ENCODE measurements at places on chromosomes 7 and 10. TPM values are rescaled to one million over a fixed set of nuclear protein-coding genes. Genes with fewer than 3 reads are reported as not detected.

- peaks cover 27% of the 10 kb centered on the region for H3K36me3 ChIP-seq
- no peak for DNase-seq
- no peak overlapping the region for H3K27ac ChIP-seq
- H3K4me3 ChIP-seq, result no peak overlapping the region
- H3K4me1 ChIP-seq, result no peaks in the 10 kb centered on the region
These were observed 44.3 kb downstream of the TRRAP start for GRCh38 chr7:98922392-98923187.

GRCh38 chr7:130994378-130995115, 260.5 kb upstream of the KLF14 start:
- H3K4me1 ChIP-seq, result peaks cover 70% of the 10 kb centered on the region
- H3K27me3 ChIP-seq, result no peaks in the 10 kb centered on the region
- no peaks in the 10 kb centered on the region for H3K36me3 ChIP-seq
- H3K4me3 ChIP-seq, result no peak overlapping the region
- H3K27ac ChIP-seq, result peak overlapping the region; percentile 54

- no peak overlapping the region for H3K27ac ChIP-seq
- no peak overlapping the region for H3K4me3 ChIP-seq
- H3K4me1 ChIP-seq, result no peaks in the 10 kb centered on the region
- no peaks in the 10 kb centered on the region for H3K27me3 ChIP-seq
- H3K36me3 ChIP-seq, result no peaks in the 10 kb centered on the region
These were observed 161.6 kb upstream of the PPP2R2D start for GRCh38 chr10:131739206-131739605.

DNA sequence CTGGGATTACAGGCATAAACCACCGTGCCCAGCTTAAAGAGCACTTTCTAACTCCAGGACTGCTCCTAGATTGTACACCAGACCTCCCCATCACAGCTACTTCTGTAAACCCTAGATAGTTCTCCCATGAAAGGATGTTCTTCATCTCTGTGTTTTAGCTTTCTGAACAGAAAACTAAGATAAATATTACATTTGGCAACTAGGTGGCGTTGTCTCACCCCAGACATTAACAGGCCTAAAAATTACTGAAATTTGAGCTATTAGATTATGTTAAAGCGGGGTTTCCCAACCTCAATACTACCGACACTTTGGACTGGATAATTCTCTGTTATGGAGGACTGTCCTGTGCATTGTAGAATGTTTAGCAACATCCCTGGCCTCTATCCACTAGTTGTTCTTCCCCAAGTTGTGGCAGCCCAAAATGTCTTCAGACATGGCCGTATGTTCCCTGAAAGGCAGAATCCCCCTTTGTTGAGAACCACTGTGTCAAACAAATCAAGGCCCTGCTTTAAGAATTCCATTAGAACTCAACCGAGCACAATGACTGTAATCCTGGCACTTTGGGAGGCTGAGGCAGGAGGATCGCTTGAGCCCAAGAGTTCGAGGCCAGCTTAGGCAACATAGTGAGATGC, 19.1 kb downstream of the ATOH7 start:
- H3K27ac ChIP-seq, result no peak overlapping the region
- no peaks in the 10 kb centered on the region for H3K36me3 ChIP-seq
- DNase-seq, result no peak
- no peaks in the 10 kb centered on the region for H3K4me1 ChIP-seq
- no peaks in the 10 kb centered on the region for H3K27me3 ChIP-seq

DNA sequence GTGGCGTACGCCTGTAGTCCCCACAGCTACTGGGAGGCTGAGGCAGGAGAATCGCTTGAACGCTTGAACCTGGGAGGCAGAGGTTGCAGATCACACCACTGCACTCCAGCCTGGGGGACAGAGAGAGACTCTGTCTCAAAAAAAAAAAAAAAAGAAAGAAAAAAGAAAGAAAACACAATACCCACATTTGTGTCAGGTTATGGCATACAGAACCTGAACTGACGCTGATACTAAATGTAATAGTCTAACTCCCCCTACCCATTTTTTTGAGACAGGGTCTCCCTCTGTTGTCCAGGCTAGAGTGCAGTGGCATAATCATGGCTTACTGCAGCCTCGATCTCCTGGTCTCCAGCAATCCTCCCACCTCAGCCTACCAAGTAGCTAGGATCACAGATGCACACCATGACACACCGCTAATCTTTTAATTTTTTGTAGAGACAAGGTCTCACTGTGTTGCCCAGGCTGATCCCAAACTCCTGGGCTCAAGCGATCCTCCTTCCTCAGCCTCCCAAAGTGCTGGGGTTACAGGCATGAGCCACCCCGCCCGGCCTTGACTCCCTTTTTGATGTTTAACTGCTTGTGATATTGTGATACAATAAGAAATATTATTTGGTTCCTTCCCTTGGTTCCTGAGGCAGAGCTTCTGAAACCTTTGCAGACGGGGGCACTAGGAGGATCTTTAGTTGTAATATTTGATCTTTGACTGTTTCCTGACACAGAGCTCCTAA, 6.5 kb upstream of the MMD2 start:
- H3K27ac ChIP-seq, result no peak overlapping the region
- peaks cover 4% of the 10 kb centered on the region for H3K27me3 ChIP-seq
- no peaks in the 10 kb centered on the region for H3K4me1 ChIP-seq
- no peak for DNase-seq
- H3K4me3 ChIP-seq, result no peak overlapping the region

DNA sequence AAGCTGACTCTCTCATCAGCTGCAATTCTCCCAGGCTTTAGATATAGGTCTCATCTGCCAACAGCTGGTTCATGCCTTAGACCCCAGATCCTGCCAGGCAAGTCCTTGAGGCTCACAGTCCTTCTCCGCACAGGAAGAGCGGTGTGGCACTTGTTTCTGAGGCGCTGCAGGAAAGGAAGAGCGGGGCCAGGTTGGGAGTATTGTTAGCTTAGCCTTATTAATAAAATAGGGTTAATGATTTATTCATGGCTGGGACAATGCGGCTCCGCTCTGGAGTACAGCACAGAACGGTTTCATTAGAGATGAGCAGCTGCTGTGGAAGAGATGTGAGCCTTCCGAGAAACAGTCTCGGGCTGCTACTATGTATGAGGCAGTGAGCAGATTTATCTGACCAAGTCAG, 78.1 kb downstream of the FZD1 start:
- H3K36me3 ChIP-seq, result no peaks in the 10 kb centered on the region
- no peaks in the 10 kb centered on the region for H3K4me1 ChIP-seq
- no peak overlapping the region for H3K27ac ChIP-seq
- no peak overlapping the region for H3K4me3 ChIP-seq

GRCh38 chr7:39554583-39555165, 11.5 kb upstream of the YAE1 start:
- DNase-seq, result no peak
- H3K27me3 ChIP-seq, result no peaks in the 10 kb centered on the region

- peak overlapping the region; percentile 100 for H3K4me3 ChIP-seq
- H3K27ac ChIP-seq, result peak overlapping the region; percentile 88
- H3K4me1 ChIP-seq, result peaks cover 12% of the 10 kb centered on the region
- H3K27me3 ChIP-seq, result no peaks in the 10 kb centered on the region
These were observed 717 bp downstream of the CNPY4 start for GRCh38 chr7:100119970-100120732.

GRCh38 chr10:28367929-28368484, 65.1 kb upstream of the MPP7 start:
- H3K27ac ChIP-seq, result peak overlapping the region; percentile 78
- H3K4me1 ChIP-seq, result peaks cover 44% of the 10 kb centered on the region
- peak; percentile 82 for DNase-seq
- H3K27me3 ChIP-seq, result no peaks in the 10 kb centered on the region

- no peak overlapping the region for H3K27ac ChIP-seq
- no peaks in the 10 kb centered on the region for H3K36me3 ChIP-seq
- no peak overlapping the region for H3K4me3 ChIP-seq
- no peak for DNase-seq
- no peaks in the 10 kb centered on the region for H3K27me3 ChIP-seq
- no peaks in the 10 kb centered on the region for H3K4me1 ChIP-seq
These were observed 588.8 kb downstream of the REEP3 start for GRCh38 chr10:64109926-64110495.

GRCh38 chr7:150337659-150338081, 3.8 kb downstream of the RARRES2 start:
- H3K36me3 ChIP-seq, result no peaks in the 10 kb centered on the region
- no peaks in the 10 kb centered on the region for H3K27me3 ChIP-seq
- no peak for DNase-seq
- H3K4me3 ChIP-seq, result no peak overlapping the region
- H3K27ac ChIP-seq, result no peak overlapping the region
- H3K4me1 ChIP-seq, result no peaks in the 10 kb centered on the region

DNA sequence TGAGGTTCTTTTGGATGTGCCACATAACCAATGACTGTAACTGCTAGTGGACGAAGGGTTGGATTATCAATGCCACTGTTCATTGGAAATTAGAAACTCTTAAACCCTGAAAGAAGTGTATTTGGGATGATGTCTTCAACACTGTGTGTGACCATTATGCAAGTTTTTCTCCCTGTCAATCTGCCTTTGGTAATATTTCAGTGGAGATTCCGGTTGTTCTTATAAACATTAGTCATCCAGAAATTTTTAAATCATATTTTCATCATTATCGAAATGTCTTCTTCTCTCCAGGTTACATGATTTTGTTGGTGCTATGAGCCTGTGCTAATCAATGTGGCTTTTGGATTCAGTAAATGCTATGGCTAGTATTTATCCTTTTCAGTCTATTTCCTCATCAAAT, 61.7 kb upstream of the KLF6 start:
- DNase-seq, result no peak
- H3K36me3 ChIP-seq, result no peaks in the 10 kb centered on the region
- no peak overlapping the region for H3K4me3 ChIP-seq
- H3K27me3 ChIP-seq, result no peaks in the 10 kb centered on the region
- no peak overlapping the region for H3K27ac ChIP-seq
- H3K4me1 ChIP-seq, result peaks cover 4% of the 10 kb centered on the region

- no peaks in the 10 kb centered on the region for H3K27me3 ChIP-seq
- no peak for DNase-seq
- no peak overlapping the region for H3K4me3 ChIP-seq
These were observed 48.1 kb downstream of the CTTNBP2 start for GRCh38 chr7:117825132-117825531.

- no peaks in the 10 kb centered on the region for H3K27me3 ChIP-seq
- H3K4me3 ChIP-seq, result no peak overlapping the region
- no peaks in the 10 kb centered on the region for H3K36me3 ChIP-seq
- H3K27ac ChIP-seq, result no peak overlapping the region
- no peaks in the 10 kb centered on the region for H3K4me1 ChIP-seq
These were observed 16.3 kb downstream of the MINDY4 start for GRCh38 chr7:30787486-30787885.

DNA sequence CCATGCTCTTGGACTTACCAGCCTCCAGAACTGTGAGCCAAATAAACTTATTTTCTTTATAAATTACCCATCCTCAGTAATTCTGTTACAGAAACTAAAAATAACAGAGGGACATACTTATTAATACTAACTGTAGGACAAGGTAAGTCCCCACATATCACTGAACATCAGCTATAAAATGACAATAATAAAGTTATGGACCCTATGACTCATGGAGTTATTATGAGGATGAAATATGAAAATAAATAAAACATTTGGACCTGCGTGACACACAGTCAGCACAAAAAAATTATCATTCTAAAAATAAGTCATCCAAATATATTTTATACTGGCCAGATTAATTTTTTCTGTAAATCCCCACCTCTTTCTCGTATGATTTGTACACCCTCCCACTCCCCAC, 34.9 kb upstream of the ELAPOR2 start:
- no peaks in the 10 kb centered on the region for H3K27me3 ChIP-seq
- no peaks in the 10 kb centered on the region for H3K4me1 ChIP-seq
- DNase-seq, result no peak
- no peak overlapping the region for H3K27ac ChIP-seq
- no peak overlapping the region for H3K4me3 ChIP-seq

- no peaks in the 10 kb centered on the region for H3K36me3 ChIP-seq
- H3K4me1 ChIP-seq, result no peaks in the 10 kb centered on the region
- DNase-seq, result no peak
- H3K27ac ChIP-seq, result no peak overlapping the region
- no peak overlapping the region for H3K4me3 ChIP-seq
These were observed 24.9 kb downstream of the LRRC20 start for GRCh38 chr10:70357565-70357964.

DNA sequence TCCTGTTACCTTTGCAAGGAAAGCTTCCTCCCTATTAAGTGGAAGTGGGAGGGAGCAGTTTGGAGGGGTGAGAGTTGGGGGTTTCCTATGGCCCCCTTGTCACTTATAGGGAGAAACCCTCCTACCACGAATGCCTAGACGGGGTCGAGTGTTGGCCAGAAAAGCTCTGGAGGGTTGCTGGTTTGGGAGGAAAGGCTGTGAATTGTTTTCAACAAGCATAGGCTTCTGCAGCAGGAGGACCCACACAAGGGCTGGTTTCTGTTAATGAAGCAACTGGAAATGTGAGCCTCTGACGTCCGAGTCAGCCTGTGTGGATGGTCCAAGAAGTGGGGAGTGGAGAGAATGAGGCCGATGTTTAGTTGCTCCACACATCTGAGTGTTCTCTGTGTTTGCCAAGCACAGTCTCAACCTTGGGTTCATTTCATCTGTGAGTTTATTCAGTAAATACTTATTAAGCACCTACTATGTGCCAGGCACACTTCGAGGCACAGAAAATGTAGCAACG, 37.3 kb upstream of the LEP start:
- H3K27ac ChIP-seq, result no peak overlapping the region
- H3K27me3 ChIP-seq, result no peaks in the 10 kb centered on the region
- no peaks in the 10 kb centered on the region for H3K4me1 ChIP-seq
- no peak overlapping the region for H3K4me3 ChIP-seq
- no peaks in the 10 kb centered on the region for H3K36me3 ChIP-seq

- H3K27me3 ChIP-seq, result no peaks in the 10 kb centered on the region
- no peak overlapping the region for H3K4me3 ChIP-seq
- H3K36me3 ChIP-seq, result no peaks in the 10 kb centered on the region
- H3K4me1 ChIP-seq, result no peaks in the 10 kb centered on the region
These were observed 146.2 kb downstream of the AHR start for GRCh38 chr7:17444673-17445072.

- no peaks in the 10 kb centered on the region for H3K36me3 ChIP-seq
- no peak overlapping the region for H3K27ac ChIP-seq
- no peak overlapping the region for H3K4me3 ChIP-seq
- H3K27me3 ChIP-seq, result no peaks in the 10 kb centered on the region
- no peaks in the 10 kb centered on the region for H3K4me1 ChIP-seq
These were observed 22.4 kb upstream of the NUB1 start for GRCh38 chr7:151319189-151319588.

DNA sequence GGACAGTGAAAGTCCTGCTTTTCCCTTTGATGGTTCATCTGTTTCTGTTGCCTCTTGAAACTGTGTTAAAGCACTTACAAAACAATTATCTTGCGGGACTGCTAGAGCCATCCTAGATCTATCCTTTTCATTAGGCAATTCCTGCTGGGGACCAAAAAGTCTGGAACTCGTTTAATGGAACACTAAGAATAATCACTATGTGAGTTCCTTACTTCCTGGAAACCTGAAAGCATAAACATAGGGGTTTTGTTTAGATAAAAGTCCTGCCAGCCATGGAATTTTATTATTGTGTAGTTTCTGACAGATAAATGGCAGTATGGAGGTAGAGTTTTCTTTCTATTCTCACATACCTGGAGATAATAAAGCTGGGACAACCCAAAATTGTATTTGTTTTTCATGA, 1133.3 kb downstream of the SORCS3 start:
- H3K27me3 ChIP-seq, result no peaks in the 10 kb centered on the region
- H3K4me3 ChIP-seq, result no peak overlapping the region
- no peak for DNase-seq
- no peaks in the 10 kb centered on the region for H3K36me3 ChIP-seq
- no peak overlapping the region for H3K27ac ChIP-seq
- H3K4me1 ChIP-seq, result no peaks in the 10 kb centered on the region

ICA1 gene
- total RNA-seq, result not detected

CLCN1 gene
- total RNA-seq, result not detected

TMEM229A gene
- total RNA-seq, result not detected

HOXA6 gene
- 0.49 TPM for total RNA-seq

TYW1 gene
- total RNA-seq, result 25.5 TPM

C10orf105 gene
- total RNA-seq, result 1.0 TPM

FERD3L gene
- total RNA-seq, result not detected

Measured in naive thymus-derived CD4-positive, alpha-beta T cell (primary cell).